ENCODE measurements at places on chromosomes 3 and 15.

GRCh38 chr3:196207833-196208607 is 3.2 kb downstream of the ZDHHC19 start:
- DNase-seq: no peak

DNA sequence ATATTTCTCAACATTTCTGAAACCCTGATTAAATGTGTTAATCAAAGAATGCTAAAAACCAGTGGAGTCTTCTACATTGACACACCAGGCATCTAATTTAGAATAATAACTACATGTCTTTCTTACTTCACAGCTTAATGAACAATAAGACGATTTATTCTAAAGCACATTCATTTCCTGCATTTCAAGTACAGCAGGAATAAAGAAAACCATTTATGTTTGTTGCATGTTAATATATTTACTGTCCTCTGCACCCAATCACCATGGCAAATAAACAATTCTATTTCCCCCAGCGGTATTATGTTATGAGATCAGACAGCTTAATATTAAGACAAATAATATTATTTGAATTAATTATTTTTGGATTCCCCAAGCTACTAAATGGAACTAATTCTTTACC is 1336.3 kb upstream of the CADM2 start:
- DNase-seq: no peak

GRCh38 chr3:194100856-194101390 is 35.0 kb upstream of the HES1 start:
- DNase-seq: no peak

GRCh38 chr3:123371426-123371825 is 77.5 kb downstream of the ADCY5 start:
- DNase-seq: no peak

DNA sequence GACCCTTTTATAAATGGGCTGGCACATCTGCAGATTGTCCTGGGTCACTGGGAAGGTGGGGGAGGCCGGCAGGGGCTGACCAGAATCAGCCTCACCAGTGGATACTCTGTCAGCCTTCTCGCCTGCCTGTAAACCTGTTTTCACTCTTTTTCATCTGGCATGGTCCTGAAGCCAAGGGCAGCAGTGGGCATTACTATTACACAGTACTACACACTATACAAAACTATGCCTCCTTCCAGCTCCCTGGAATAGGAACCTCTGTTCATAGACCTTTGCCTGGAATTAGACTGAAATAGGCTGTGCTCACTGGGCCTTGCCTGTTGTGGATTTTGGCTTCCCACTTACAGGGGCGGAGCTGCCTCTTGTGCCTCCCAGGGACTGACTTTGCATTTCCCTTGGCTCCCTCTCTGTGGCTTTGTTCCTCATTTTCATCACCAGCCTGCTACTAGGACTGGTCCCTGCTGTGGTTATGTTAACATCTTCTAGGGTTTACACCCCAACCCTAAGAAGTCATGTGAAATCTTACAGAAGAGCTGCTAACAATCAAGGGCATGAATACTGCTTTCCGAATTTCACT is 120.7 kb downstream of the FNDC3B start:
- no peak for DNase-seq

GRCh38 chr3:197428117-197428801 is 127.5 kb downstream of the BDH1 start:
- no peak for DNase-seq

- no peak for DNase-seq
These were observed 278.9 kb downstream of the MEX3B start for GRCh38 chr15:81766829-81767475.

DNA sequence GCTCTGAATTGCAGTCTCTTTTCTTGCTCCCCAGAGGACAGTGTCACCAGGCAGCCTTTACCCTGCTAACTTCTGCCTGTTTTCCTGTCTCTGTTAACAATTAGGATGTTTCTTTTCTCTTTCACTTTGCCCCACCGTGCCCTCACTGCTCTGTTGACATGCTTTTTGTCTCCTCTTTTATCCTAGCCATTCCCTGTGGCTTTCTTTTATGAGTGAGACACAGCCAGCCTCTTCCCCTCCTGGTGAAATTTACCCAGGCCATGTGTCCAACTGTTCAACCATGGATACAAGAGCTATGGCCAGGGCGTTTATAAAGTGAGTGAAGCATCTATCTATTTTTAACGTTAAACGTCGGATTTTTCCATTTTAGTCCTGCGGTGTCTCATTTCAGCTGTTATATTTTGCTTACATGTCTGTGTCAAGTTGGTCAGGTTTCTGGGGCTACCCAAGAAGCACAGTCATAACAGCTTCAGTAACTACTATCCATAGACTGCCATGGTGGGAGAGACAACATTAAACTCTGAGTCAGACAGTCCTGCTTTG is 443.2 kb upstream of the AZI2 start:
- DNase-seq: peak; percentile 9

DNA sequence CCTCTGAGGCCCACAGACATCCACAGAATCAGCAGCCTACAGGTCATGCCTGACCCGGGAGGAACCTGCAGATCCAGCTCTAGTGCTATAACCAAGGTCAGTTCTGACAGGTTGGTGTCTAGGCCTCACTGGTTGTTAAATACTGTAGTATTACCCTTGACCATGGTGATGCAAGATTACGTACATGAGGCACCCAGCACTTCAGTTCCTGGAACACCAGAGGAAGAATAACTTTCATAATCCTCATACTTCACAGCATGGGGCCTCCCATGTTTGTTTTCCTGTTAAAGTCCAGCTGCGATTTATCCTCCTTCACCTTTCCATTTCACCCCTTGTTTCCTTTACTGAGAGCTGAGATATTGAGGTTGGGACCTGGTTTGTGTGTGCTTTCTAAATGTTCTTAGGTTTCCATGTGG is 34.4 kb upstream of the GLCE start:
- DNase-seq: peak; percentile 90

DNA sequence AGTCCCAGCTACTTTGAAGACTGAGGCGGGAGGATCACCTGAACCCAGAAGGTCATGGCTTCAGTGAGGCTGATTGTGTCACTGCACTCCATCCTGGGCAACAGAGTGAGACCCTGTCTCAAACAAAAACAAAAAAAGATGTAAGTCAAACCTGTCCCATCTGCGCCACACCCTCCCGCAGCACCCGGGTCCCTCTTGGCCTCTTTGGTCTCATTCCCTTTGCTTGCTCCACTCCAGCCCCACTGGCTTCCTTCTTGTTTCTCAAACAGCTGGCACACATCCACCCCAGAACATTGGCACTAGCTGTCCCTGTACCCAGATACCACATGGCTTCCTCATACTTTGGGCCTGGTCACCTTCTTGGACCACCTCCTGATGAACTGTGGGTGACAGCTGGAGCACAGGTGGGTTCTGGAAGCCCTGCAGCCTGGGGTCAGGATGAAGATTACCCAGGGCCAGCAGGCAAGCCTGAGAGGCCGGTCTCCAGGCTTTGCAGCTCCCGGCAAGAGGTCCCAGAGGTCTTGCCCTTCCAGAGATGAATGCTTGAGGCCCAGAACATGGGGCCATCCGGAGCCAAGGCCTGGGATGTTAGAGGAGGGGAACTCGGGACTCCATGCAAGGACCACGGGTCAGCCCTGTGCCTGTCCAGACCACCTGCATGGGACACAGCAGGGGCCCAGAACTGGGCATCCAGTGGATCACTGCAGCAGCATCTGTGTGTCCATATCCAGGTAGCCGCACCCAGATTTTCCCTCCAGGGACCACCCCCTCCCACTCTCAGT is 10.9 kb upstream of the GATA2 start:
- DNase-seq: no peak

DNA sequence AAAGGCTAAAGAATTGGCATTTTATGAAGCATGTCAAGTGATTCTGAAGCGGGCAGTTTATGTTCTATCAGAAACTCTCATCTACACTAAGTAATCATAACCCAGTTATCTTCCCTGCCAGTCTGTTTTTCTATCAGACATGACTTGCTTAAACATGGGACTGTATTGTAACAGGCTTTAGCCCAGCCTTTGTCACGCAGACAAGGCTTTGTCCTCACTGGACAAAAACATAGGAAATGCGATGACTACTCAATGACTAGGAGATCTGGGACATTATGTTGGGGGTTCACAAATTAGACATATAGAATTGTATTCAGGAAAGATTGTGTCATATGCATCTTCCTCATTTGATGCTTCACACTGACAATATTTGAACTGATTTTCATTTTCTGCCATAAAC is 115.5 kb downstream of the GADL1 start:
- no peak for DNase-seq

DNA sequence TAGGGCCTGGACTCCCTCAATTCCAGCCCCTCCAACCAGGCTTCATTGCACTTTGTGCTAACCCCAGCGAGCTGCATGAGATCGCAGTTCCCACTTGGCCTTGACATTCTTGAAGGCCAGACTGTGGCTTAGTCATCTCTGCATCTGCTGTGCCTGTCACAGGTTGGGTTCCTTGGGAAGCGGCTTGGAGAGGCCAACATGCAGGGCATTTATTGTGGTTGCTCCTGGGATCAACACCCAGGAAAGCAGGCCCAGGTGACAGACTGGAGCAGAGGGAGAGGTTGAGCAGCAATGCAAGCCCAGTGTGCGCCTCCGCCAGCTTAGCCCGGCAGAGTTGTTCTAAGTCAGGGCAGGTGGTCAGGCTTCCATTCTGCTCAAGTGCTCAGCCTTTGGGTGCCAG is 10.5 kb downstream of the ABCF3 start:
- no peak for DNase-seq

DNA sequence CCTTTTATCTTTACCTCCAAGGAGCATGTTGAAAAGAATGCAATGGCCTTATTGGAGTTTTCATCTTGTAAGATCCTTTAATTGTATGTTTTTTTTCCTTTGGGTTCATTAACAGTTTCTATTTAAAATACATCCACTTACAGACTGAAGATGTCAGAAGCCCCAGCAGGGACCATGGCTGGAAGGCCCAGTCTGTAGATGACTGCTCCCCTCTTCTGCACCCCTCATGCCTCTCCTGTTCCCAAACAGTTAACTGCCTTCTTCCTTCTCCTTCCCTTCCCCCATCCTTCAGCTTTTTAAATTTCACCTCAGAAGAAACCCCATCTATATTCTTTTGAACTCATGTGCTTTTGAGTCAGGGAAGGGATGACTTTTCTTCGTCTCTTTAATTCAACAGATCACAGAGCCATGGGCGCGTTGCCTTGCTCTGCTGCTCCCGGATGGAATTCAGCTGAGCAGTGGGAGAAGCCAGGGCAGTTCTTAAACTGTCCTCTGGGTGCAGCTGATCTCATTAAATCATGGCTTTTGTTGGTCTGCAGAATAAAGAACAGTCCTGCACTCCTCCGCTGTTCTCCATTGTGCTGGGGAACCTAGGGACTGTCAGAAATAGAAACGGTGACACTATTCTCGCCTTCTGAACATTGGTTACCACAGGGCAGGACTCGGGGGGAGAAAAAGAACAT is 71.5 kb upstream of the EIF1B start:
- DNase-seq: no peak

DNA sequence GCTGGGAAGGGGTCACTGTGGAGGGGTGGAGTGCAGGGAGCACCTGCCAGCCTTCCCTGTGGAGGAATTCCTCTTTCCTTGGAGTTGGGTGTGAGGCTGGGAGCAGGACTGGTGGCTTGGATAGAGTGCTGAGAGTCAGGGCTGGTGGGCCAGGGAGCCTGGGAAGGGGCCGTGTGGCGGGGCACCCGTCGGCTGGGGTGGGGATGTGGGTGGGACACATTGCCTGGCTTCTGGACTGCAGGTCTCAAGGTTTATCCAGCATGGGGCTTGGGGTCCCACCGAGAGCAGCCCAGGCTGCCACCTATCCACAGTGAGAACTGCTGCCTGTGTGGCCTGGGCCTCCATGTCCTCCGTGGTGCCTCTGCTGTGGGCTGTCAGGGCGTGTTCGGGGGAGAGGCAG is 4.7 kb downstream of the PLXNA1 start:
- DNase-seq: no peak

DNA sequence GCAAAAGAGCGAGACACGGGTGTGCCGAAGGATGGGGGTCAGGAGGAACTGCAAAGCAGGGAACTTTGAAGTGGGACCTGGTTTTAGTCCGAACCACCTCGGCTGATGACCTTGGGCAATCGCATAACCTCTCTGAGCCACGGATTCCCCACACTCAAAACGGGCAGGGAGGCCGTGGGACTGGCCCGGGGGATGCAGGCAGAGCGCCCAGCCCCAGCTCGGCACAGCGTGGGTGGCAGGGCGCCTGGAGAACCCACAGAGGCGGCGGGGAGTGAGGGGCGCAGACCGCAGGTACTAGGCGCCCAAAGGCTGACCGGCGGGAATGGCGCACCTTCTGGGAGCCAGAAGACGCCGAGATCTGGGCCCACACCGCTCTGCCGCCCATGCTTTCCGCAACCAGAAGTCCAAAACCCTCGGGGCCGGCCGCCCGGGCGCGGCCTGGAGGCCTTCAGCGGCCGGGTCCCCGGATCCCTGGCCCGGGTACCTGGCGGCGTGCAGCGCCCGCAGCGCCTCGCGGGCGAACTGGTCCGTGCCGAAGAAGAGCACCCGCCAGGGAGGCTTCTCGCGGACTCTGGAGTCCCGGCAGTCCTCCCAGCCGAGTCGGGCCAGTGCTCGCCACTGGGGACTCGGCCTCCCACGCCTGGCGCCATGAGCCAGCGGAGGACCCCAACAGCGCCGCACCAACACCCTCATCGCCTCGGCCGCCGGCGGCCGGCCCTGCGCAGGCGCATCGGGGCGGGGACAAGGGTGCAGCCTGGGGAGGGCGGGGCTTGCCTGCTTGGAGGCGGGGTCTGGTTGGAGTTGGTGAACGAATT is at the start of gene MTFMT:
Gene MTFMT (minus strand): TSS at position 719 of the 815 bp plus-strand sequence. CDS start 26 bp downstream, at position 693.
- DNase-seq: peak; percentile 45

DNA sequence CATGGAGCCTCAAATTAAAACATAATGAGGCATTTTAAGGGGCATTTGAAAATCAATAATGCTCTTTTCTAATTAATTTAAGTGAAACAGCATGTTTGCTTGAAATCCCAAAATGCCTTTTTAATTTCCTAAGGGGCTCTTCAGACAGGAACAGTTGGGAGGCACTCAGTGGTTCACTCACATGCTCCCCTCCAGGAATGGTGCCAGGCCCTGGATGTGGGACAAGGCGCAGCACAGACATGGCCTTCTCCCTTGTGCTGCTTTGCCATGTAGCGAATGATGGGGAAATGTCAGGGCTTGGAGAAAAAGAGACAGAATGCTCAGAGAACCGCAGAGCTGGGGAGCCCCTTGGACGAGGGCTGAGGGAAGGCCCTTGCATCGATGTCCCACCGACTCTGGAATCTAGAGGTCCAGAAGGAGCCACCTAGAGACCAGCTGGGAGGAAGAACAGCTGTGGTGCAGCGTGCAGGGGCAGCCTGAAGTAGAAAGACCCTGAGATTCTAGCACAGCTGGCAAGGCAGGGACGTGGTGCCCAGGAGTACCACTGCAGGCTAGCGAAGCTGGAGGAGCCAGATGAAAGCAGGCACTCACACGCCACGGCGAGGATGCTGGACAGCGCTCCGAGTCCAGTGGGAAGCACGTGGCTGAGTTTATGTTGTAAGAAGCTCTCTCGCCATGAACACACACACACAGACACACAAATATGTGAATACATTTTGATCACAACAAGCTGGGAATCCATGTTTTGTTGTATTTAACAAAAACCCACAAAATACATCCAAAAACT is 27.0 kb downstream of the NSMCE3 start:
- no peak for DNase-seq

Data from smooth muscle cell of the brain vasculature (primary cell).